Stimulated activated CD8-positive, alpha-beta memory T cell treated with anti-CD3 and anti-CD28 coated beads, Interleukin-15, amount 100 ng/mL, for 4 hours (primary cell): ENCODE measurements at places on chromosomes 5 and 9.

DNA sequence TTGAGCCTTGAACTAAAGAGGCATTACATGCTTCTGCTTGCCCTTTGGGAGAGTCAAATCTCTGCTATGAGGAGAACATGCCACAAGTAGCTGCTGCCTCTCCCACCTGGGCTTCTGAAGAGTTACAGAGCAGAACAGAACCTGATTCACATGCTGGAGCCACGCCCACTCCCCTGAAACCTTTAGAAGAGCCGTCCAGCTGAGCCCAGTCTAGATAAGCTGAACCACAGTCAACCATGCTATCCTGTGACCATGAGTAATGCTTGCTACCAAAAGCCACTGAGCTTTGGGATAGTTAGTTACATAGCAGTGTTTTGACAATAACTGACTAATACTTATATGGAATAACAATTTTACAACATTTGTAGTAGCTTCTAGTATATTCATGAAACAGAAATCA is 111.0 kb upstream of the VCAN start:
- DNase-seq: no peak

DNA sequence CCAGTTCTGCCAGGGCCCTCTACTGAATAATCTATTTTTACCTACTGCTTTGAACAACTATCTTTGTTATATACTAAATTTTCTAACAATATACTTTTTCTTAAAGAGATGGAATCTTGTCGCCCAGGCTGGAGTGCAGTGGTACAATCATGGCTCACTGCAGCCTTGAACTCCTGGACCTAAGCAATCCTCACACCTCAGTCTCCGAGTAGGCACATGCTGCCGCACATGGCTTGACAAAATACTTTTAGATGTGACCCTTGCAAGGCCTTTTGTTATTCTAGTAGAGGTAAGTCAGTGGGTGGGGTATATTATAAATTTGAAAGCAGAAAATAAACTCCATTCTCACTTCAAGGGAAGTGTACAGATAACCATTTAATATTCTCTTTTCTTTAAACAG is 7.9 kb downstream of the GOLM1 start:
- DNase-seq: no peak

DNA sequence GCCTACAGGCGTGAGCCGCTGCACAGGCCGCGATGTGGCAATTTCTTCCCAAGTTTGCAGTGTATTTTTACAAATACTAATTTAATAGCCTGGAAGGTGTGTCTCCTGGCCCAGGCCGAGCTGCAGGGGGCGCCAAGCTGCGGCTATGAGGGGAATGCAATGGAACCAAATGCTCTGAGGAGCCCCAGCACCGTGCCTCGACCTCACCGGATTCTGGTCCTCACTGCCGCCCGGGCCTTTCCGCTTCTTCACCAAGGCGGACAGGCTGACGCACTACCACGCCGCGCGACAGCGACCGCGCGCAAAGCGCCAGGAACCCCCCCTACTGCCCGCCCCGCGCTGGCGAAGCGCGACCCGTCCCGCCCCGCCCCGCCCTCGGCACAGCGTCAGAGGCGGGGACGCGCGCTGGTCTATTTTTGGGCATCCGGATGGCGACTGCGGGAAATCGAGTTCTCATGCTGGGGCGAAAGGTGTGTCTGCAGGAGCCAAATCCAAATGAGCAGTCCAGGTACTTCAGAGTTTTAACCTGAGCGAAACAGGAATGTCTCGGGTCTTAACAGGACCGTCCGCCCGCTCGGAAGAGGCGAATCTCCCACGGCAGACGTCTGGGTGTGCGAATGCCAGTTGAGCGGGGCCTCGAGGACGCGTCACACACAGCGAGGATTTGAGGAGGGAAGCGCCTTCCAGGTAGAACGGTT is 31.7 kb upstream of the PRXL2C start:
- peak; percentile 63 for DNase-seq

DNA sequence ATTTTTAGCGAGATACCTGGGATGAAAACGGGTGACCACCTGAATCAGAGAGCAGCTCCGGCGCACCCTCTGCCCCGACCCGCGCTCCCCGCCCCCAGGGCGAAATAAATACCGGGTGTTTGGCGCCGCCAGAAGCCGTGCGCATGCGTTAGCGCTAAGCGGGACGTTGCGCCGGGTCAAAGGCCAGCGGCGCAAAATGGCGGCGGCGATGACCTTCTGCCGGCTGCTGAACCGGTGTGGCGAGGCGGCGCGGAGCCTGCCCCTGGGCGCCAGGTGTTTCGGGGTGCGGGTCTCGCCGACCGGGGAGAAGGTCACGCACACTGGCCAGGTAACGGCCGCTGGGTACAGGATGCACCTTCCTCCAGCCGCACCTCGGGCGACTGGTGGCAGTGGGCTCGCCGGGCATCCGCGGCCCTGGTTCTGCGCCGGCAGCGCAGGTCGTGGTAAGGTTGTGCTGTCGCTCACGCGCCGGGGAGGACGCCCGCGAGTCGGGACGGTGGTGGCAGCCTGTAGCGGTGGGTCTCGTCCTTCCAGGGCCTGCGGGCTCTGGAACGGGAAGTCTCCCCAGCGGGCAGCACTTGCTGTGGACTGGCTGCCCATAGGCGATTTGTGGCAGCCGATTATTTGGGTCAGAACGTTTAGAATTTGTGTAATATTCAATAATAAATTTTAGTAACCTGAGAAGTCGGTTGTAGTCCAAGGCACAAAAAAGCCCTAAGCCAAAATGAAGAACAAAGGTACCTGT is at the start of gene NDUFS6:
NDUFS6 (plus strand) TSS at position 186 of the 745 bp plus-strand sequence; CDS start at position 197, 11 bp downstream.
- DNase-seq: peak; percentile 49

DNA sequence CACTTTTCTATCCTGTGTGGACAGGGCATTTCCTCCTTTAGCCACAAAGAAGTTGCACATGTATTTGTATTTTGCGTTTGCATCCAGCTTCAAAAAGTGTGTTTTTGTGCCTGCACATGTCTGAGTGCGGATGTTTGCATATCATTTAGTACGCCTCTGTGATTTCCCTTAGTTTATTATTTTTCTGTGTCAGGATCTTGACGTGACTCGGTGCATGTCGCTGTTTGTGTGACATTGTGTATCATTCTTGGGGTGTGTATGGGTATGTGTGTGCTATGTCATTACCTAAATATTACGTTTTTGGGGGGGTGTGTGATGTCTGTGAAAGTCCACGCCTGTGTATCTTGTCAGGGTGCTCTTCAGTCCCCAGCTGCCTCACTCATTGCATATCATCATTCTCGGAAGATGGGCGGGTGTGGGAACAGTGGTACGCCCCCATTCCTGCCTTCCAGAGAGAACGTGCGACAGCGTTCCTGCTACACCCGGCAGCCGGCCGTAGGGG is 416 bp upstream of the PAIP2 start:
- no peak for DNase-seq

DNA sequence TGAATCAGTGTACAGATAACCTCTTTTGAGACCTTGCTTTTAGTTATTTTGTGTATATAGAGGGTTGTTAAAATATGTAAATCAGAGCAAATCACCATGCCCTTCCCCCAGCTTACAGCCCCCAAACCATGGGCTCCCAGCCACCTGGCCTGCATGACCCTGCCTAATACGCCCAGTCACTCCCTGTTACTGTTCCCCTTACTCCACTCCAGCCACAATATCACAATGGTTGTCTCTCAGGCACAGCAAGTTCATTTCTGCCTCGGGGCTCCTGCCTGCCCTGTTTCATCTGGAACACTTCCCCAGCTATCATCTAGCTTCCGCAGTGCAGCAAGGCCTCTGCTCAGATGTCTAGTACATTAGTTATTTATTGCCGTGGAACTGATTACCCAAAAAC is 5.0 kb upstream of the CARD19 start:
- DNase-seq: no peak

DNA sequence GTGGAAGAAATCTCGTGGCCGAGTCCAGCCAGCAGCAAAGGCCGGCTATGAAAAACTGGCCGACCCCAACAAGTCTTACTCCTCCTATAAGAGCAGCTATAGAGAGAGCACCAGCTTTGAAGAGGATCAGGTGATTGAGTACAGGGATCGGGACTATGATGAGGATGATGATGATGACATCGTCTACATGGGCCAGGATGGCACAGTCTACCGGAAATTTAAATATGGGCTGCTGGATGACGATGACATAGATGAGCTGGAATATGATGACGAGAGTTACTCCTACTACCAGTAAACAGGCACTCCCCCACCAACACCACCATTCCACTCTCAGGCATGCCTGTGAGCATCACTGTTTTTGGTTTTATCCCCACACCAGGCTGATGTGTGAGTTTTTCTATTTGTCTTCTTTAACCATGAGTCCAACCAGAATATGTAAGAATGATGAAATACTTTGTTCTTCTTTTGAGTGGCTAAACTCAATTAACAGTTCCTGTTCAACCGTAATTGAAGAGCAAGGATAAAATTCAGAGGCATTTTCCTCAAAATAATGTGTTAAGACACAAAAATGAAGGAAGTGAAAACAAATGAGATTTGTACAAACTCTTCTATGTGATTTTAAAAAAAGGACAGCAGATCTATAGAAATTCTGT is 35.5 kb downstream of the RFK start:
- DNase-seq: no peak

DNA sequence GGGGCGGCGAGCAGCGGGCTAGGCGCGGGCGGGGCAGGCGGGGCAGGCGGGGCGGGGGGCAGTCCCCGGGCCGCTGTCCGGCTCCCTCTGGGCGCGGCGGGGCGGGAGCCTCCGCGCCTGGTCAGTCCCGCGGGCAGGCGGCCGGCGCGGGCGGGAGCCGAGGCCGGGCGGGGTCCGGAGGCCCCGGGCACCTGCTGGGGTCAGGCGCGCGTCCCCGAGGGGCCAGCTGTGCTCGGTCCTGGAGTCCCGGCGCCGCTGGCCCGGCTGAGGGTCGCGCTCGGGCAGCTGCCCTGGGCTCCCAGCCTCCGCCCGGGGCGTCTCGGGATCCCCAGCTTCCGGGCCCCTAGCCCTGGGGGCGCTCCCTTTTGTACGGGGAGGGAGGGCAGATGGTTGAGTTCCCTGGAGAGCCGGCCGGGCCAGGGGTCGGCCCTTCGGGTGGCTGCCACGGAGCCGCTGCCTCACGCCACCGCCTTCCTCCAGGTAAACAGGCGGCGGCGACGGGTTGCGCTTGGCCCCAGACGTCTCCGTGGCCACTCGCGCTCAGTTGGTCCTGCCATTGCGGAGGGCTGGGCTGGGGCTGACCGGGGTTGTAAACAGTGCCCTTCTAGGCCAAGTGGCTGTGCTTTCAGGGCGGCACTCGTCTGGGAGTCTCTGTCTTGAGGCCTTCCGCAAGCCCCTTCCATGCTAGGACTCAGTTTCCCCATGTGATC is 473 bp downstream of the ZBTB34 start:
- DNase-seq: no peak

DNA sequence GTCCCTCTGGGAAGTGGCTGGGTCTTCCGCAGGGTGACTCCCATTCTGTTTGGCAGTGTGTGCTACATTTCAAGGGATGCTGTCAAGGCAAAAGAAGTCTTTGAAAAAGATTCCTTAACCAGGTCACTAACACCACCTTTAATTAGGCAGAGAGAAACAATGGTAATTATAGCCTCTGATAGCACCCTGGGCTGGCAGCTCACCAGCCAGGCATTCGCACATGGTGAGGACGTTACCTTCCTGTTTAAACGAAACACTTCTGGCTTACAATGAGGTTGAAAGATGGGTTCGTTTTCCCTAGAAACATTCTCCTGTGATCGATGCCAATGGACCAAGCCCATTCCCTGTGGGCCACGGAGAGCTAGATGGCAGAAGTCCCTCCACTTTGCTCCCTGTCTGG is 230.1 kb upstream of the PANK3 start:
- DNase-seq: no peak

- no peak for DNase-seq
These were observed 235.0 kb upstream of the NFIL3 start for GRCh38 chr9:91658513-91659105.

- no peak for DNase-seq
These were observed 26.8 kb upstream of the CSF1R start for GRCh38 chr5:150113047-150113744.

- no peak for DNase-seq
These were observed 259.2 kb upstream of the NFIL3 start for GRCh38 chr9:91682806-91683205.

DNA sequence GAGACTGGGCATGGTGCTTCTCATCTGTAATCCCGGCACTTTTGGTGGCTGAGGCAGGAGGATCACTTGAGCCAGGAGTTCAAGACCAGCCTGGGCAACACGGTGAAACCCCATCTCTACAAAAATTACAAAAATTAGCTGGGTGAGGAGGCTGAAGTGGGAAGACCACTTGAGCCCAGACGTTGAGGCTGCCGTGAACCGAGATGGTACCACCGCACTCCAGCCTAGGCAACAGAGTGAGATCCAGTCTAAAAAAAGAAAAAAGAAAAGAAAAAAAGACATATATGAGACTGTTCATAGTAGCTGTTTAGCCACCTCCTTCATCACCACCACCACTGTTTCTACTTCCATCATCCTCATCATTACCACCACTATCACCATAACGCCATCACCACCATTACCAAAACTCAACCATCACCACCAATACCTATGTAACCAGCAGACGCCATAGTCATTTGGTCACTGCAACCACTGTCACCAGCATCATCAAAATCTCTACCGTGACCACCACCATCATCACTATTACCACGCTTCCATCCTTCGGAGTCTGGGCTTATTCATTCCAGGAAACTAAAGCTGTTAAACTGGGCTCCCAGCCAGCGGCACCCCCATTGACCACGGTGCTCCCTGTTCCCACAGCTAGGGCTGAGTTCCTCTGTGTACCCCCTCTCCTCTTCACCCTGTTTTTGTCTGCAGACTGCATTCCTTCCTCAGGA is 8.4 kb upstream of the KIF12 start:
- DNase-seq: no peak

DNA sequence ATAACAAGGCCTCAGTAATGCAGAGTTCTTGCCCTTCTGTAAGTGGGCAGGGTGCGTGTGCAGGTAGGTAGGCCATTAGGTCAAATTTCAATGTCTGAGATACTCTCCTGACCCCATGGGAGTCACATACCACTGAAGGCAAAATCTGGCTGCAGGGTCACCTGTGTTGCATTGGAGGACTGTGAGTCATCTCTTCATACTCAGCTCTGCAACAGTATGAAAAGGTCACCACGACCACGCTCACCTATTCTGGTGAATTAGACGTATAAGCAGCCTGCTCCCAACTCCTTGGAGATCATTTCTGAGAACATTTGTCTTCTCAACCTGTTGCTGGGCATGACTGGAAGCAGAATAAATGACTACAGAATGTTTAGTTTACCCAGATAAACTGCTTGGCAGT is 599.8 kb downstream of the PDE4D start:
- no peak for DNase-seq

DNA sequence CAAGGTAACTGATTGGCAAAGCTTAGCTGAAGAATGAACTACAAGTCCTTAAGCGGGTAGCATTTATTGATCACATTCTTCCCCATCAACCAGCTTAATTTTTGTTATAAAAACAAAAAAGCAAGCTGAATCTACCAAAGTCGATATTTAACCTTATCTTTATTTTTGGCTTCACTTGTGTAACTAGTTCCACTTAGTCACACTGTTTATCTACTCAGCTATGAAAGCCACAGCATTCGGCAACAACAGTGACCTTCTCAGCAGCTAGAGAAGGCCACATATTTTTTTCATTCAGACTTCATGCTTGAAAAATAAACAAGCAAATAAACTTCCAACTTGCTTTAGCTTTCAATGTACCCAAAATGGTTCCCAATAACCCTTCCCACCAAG is 69.4 kb downstream of the KLHL3 start:
- DNase-seq: no peak
